ENCODE measurements at places on chromosomes 11 and 22.

GRCh38 chr11:118924591-118925585, 838 bp downstream of the BCL9L start:
- DNase-seq, result peak; percentile 26

DNA sequence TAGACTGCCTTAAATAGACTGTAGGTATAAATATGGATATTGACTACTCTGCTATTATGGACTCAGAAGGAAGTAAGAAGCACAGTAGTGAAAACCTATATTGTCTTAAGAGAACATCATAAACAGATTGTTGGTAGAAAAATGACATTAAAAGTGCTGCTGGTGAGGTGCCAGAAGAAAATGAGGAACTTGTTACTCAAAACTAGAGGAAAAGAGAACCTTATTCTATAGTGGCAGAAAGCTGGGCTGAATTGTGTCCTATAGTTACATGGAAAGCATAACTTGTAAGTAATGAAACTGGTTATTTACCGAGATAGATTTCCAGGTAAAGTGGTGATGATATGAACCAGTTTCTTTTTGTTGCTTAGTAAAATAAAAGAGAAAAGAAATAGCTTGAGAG, 109.7 kb upstream of the CTSC start:
- DNase-seq, result no peak

GRCh38 chr11:135009125-135009524, 597.1 kb upstream of the B3GAT1 start:
- DNase-seq, result no peak

DNA sequence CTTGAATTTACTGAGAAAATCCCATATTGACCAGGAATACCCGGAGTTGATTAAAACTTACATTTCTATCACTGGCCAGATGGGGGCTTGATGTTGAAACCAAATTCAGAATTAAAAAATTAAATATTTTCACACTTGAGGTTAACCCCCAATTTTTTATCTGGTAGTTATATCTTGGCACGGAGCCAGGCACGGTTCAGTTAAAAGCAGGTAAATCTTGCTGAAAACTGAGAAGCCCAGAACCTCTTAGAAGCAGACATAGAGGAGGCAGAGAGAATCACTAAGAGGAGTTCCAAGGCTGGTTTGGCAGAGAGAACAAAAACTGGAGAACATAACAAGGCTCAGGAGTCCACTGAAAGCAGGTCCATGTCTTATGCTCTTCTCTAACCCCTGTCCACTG, 77.7 kb downstream of the USP35 start:
- DNase-seq, result peak; percentile 34

DNA sequence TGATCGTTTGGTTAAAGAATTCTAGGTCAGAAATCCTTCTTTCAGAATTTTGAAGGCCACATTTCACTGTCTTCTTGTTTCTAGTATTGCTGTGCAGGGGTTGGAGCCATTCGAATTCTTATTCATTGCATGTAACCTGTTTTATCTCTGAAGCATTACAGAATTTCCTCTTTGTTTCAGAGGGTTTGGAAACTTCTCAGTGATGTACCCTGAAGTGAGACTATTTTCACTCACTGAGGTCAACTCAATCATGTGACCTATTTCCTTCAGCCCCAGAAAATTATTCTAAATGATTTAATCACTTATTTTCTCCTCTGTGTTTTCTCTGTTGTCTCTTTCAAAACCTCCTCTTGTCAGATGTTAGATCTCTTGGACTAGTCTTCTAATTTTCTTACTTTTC, 147.8 kb downstream of the ENTHD1 start:
- no peak for DNase-seq

GRCh38 chr11:134026655-134027343, 42.1 kb upstream of the JAM3 start:
- peak; percentile 95 for DNase-seq

Measured in NCI-H1417 (cell line).